Kasumi-1 (cell line): ENCODE measurements at places on chromosomes 7 and 10.

- no peak for DNase-seq
These were observed 928 bp upstream of the CSTF2T start for GRCh38 chr10:51700228-51700817.

DNA sequence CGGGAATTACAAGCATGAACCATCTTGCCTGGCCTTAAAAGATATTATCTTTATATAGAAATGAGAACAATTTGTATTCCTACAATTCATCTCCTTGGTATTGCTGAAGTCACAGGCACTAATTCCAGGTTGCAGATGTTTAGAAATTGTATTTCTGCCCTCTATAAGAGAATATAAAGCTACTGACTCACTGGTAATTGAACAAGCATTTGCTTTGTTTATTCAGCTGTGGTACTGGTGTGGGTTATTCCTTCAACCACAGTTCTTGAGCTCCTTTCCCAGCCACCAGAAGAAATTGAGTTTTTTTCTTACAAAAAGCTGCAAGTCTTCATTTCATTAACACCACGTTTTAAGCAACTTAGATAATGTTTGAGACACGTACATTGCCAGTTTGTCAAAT lies 29.0 kb upstream of the MPP7 start:
- DNase-seq, result no peak

DNA sequence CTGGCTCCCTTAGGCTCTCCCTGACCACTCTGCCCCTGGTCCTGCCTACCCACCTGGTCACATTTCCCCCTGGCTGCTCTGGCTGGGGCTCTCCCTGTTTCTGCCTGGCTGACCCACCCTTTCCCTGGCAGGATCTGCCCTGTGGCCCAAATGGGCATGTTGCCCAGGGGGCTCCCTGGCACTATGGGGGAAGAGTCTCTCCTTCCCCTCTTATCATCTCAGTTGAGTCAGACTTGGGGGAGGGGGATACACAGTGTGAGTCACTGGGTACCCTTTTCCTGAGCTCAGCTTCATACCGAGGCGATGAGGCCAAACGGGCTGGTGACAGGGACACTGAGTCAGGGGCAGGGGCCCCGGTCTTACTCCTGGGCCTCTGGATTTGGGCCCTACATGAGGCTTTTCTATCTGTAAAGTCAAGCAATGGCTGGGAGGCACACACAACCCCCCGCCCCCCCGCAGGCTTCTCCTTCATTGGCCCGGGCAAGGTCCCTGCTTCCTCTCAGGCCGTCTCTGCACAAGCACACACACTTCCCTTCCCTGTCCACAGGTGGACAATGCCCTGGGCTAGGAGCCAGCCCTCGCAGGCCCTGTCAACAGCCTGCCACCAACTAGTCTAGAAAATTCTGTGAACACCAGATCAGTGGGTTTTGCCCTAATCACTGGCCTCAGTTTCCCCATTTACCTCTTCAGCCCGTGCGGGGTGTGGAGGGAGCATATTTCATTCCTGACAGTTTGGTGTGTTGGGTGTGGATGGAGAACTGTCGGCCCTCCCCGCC lies 627 bp upstream of the FLNC start:
- DNase-seq, result no peak

- DNase-seq, result no peak
These were observed 332.6 kb downstream of the TNS3 start for GRCh38 chr7:47249361-47249760.

DNA sequence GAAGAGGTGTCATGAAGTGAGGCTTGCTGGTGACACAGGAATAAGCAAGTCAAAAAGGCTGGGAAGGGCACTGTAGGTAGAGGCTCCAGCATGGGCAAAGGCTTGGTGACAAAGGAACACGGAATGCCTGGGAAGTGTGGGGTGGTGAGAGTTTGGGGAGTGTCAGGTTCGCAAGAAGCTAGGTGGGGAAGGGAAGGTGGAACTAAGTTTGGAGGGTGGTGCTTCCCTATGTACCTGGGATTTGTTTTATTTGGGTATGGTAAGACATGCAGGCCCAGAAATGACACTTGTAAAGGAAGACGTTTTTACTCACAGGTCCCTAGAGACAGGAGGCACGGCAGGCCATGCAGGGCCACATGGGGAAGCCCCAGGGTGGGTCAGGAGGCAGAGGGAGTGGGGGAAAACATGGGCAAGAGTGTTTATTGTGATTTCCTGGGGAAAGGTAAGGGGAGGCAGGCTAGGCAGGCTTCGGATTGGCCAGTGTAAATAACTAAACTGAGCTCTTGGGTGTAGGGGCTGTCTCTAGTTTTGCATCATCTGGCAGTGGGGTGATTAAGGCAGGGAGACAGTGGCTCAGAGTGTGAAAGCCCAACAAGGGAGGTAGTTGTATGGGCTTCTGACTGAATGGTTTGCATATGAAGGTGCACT lies 52.1 kb downstream of the SH2D4B start:
- no peak for DNase-seq

DNA sequence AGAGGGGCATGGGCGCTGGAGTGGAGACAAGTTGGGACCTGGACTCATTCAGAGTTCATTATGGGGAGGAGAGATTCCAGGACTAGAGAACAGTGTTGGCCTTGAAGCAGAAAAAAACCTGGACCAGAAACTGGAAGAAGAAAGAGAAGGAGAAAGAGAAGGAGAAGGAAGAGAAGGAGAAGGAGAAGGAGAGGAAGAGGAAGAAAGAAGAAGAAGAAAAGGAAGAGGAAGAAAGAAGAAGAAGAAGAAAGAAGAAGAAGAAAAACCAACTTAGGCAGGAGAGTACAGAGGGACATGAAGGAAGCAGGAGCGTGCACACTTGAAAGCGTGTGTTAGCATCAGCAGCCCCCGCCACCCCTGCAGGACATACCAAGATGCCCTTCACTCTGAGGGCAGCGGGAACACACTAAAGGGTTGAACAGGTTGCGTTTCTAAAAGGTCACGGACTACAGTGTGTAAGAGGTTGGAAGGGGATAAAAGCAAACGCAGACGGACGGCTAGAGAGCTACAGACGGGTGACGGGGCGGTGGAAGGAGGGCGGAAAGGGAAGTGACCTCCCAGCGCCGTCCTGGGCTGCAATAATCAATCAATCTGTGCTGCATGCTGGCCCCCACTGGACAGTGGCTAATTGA lies 95.3 kb downstream of the SEC61G start:
- no peak for DNase-seq

DNA sequence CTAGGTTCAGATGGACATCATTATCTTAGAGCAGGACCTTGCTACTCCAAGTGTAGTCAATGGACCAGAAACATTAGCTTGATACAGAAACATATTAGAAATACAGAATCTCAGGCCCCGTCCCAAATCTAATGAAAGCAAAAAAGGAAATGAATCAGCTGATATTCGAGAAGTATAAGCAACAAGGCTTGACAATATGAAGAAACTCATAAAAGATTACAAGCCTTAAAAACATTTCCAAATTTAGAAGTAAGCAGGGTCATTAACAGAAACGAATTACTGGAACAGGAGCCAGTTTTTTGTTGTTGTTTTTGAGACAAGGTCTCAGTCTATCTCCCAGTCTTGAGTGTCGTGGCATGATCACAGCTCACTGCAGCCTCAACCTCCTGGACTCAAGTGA lies 40.5 kb upstream of the GSAP start:
- no peak for DNase-seq

DNA sequence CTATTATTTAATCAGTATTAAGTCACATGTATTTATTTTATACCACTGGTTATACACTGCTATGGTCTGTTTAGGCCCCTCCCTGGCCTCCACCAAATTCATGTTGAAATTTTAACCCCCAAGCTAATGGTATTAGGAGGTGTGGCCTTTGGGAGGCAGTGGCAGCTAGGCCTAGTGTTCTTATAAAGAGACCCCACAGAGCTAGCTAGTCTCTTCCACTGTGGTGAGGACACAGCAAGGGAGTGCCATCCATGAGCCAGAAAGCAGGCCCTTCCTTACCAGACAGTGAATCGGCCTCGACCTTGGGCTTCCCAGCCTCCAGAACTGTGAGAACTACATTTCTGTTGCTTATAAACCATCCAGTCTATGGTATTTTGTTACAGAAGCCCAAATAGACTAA lies 28.7 kb downstream of the RBM48 start:
- DNase-seq, result no peak

DNA sequence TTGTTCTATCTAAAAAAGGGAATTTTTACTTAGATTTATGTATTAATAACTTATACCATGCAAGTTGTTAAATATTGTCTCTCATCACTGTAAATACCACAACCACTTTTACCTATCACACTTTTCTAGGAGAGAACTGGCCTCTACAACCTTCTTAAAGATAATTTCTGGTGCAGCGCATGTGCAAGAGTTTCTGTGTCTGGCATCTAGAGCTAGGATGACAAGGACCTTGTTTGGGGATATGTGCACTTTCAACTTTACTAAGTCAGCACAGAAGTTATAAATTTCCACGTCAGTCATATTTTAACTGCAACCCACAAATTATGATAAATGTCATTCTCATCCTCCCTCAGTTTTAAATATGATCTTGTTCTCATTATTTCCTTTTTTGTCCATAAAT lies 156.9 kb upstream of the ADCY1 start:
- DNase-seq, result no peak

DNA sequence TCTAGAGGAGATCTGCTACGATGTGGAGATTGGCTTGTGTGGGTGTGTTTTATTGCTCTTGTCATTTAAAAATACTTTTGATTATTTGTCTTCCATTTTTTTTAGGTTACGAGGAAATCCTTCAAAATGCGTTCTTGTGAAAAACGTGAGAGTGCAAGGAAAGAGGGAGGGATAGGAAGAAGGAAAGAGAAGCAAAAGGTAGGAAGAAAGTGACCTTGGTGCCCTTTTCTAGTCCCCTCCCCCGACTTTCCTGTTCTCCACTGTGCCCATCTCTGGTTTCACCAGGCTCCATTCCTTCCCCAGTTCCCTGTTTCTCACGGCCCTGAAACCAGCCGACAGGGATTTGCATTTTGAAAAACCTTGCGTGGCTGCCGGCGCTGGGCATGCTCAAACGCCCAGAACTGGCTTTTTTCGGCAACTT lies 506 bp upstream of the GNAI1 start:
- DNase-seq, result peak; percentile 67

DNA sequence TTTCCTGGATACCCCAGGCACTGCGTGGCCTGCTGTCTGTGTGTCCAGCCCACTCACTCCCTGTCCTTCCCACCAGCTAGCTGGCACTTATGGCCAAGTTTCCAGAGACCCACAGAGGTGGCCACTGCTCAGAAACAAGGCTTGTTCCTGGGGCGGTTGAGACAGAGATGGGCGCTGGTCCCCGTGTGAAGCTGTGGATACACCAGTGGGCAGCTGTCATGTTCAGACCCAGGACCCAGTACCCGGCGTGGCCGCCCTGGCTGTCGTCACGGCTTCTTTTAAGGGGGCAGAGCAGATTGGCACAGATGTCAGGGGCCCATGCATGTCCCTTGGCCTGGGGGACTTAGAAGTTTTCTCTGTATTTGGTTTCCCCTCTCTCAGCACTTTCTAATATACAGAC lies 36.3 kb downstream of the FOXL3 start:
- no peak for DNase-seq

GRCh38 chr7:154474903-154475520 lies 422.8 kb downstream of the DPP6 start:
- no peak for DNase-seq

DNA sequence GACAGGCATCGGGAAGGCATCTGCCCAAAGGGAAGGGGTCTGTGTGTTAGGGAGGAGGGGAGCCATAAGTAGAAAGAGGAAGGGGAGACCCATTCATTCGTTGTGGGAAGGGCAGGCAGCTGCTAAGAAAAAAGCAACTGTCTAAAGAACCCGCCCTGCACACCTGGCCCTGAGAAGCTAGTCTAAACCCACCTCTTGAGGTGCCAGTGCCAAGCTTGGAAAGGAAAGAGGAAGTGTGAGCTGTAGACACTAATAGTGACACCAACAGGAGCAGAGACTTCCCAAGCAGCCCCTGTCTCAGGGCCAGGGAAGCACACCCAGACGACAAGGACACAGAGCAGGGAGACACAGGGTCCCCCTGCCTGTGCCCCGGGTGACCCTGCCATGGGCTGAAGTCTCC lies 40.8 kb upstream of the PRSS58 start:
- DNase-seq, result peak; percentile 32

- DNase-seq, result no peak
These were observed at the start of gene AIFM2 for GRCh38 chr10:70132098-70133029. TSS of gene AIFM2 (minus strand) at chr10:70132825. CDS start at chr10:70124084, 8,741 bp downstream.

DNA sequence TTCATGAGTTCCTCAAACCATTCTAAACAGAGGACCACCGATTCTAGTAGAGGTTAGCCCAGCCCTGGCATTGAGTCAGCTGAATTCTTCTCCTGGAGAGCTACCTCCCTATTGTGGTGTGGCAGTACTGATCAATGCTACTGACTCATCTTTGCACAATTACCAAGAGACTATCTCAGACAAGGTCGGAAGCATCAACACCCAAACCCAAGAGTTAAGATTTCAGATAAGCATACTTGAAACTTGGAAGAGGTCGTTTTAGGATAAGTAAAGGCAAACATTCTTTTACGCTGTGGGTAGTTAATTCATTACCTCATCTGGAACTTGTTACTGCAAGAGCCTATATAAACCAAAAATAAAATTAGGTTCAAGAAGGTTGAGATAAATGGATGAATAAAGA lies 154.6 kb upstream of the NRBF2 start:
- DNase-seq, result no peak

DNA sequence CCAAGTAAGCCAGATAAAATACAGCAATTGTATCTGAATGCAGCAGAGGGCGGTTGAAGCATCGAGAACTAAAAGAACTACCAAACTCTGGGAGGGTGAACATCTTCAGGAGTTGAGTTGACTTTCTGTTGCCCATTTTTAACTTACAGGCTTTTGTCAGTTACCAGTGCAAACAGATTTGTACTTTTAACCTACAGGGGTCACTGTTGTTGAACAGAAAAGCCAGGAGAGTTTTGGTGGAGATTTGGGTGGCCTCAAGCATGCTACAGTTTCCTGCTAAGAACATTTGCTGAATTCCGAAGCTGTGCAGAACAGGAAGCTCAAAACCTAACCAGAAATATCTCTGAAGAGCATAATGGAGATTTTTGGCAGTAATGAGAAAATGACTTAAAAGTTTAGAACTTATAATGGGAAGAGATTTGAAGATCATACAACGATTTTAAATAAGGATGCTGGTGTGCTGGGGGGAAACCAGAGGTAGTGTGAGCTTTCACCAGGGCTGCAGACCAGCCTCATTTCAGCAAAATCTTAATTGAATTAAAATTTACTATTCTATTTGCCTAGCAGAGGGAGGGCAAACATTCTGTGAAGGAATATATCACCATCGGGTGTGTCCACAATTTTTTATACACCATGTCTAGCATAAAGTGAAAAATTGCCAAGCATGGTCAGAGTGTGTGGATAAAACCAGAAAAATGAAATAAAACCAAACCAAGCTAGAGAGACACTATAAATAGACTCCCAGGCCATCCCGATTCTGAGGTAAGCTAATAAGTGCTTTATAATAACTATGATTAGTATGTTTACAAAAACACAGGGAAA lies 208.6 kb upstream of the CCDC6 start:
- DNase-seq, result peak; percentile 67
